ENCODE measurements at places on chromosomes 1 and 21.
A peak's percentile ranks its signal among the peaks of the same experiment; 100 is the strongest.

DNA sequence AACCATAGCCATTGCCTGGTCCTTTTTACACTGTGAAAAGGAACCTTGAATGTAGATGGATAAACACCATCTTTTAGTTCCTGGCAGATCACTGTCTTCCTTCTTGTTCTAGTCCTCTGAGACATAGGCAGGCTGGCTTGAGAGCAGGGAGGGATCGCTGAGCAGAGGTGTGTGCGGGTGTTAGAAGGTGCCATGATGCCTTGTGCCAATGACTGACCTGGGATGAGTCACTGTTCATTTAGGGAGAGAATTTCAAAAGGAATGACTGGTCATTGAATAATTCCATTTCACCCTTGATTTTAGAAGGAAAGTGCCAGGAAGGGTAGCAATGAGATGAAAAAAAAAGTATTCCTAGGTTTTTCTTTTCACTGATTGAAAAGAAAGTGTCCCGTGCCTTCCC, 383.9 kb downstream of the KIF26B start:
- no peak for DNase-seq

DNA sequence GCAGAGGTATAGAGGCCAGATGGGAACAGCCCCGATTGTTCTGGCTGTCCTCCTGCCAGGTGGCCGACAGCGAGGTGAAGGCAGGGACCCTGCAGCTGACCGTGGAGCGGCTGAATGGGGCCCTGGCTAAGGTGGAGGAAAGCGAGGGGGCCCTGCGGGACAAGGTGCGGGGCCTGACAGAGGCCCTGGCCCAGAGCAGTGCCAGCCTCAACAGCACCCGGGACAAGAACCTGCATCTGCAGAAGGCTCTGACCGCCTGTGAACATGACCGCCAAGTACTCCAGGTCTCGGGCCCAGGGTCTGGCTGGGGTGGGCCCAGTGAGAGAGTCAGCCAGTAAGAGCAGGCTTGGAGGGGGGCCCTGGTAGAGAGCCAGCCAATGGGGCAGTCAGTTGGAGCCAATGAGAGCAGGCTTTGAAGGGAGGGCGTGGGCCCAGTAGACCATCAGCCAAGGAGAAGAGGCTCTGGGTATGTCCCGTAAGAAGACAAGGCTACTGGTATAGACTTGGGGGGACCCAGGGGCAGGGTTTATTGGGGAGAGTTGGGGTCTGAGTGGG, 11.3 kb downstream of the MFAP2 start:
- no peak for DNase-seq

GRCh38 chr1:73359001-73359400, 839.0 kb downstream of the LRRIQ3 start:
- DNase-seq = no peak

GRCh38 chr1:11099310-11100148, at the start of gene EXOSC10:
TSS of gene EXOSC10 (minus strand) at chr1:11099869. CDS start at chr1:11099831, 38 bp downstream.
- peak; percentile 90 for DNase-seq

DNA sequence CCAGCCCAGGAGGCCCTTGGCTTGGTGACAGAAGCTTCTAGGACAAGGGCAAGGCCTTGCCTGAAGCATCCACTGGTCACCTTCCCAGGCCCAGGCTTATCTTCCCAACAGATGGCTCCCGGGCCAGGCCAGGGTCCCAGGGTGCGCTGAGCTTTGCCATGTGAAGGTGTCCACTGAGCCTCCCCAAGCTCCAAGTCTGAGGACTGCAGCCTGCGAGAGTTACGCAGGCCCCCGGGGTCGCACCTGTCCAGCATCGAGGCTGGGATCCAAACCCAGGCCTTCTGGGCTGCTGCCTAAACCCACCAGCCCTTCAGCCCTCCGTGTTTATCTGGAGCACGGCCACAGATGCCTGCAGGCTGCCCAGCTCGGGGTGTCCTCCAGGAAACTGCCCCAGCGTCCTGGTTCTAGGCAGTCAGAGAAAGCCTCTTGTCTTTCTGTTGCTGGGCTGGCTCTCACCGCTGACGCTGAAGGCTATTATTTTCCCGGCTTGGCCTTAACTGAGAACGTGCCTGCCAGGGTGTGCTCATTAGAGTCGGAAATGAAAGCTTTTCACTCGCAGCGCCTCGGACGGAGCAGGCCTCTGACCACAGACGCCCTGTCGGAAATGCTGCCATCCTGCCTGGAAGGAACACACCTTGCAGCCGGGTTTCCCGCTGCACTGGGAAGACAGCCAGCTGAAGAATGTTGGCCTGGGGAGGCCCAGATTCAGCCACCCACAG, 71.4 kb downstream of the MEGF6 start:
- DNase-seq = no peak

DNA sequence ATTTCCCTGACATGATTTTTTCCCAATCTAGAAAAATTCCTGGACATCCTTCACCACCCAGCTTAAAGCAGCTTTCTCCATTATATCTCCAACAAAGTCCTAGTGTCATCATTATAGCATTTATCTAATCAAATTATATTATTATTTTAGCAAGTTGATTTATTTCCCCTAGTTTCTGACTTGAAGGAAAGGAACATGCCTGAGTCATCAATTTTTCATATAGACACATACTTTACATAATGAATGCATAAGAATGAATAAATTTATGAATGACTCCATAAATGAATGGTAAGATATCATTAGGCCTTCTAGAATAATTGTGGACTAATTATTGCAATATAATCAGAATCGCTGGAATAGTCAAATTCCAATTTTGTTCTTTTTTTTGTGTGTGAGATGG, 79.4 kb upstream of the COL11A1 start:
- no peak for DNase-seq

GRCh38 chr1:210237479-210237878, 4.9 kb downstream of the SERTAD4 start:
- no peak for DNase-seq

GRCh38 chr1:75765697-75766355, 20.2 kb upstream of the RABGGTB start:
- DNase-seq = no peak

DNA sequence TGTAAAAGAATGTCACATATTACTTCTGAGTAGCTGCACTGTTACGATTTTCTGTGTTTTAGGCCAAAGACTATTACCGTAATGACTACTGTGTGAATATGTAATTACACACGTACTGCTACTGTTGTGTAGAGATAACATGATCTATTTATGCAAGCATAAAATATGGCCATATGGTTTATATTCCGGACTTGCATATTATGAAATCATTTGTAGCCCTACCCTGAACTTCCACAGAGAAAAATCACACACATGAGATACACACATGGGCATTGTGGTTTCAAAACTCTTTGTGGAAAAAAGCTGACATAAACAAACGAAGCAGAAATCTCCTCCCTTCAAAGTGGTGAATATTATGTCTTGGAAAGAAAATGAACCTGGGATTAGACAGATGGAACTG, 373.0 kb upstream of the ADAMTS5 start:
- DNase-seq = no peak

DNA sequence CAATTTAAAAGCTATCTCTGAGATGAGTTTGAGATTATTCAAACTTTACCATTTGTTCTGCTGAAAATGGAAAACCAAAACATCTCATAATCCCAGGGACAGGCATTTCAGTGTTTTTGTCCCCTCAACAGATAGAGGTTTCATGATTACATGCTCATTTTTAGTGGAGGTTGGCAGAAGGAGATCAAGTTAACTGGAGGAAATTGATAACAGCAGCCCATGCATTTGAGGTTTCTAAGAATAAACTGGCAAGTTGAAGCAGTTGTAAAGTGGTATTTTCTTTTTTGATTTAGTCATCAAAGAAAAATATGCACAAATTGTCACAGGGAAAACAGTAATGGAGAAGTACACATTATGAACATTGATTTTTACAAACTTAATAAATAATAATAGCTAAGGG, 205.8 kb downstream of the PLA2G4A start:
- no peak for DNase-seq

GRCh38 chr1:220708936-220709801, 19.0 kb downstream of the C1orf115 start:
- DNase-seq = no peak

GRCh38 chr1:85427849-85428248, 37.1 kb downstream of the DDAH1 start:
- no peak for DNase-seq

Measured in stimulated activated naive CD4-positive, alpha-beta T cell treated with Interleukin-2 at 50 U/mL for 16 hours (primary cell).